Activated naive CD8-positive, alpha-beta T cell treated with anti-CD3 and anti-CD28 coated beads, Interleukin-2, amount 10 ng/mL, durations not matched to agents 7 days and 5 days (primary cell): ENCODE measurements at places on chromosomes 3 and 15.

GRCh38 chr15:82533801-82534200, 6.5 kb downstream of the RPS17 start:
- DNase-seq = no peak

DNA sequence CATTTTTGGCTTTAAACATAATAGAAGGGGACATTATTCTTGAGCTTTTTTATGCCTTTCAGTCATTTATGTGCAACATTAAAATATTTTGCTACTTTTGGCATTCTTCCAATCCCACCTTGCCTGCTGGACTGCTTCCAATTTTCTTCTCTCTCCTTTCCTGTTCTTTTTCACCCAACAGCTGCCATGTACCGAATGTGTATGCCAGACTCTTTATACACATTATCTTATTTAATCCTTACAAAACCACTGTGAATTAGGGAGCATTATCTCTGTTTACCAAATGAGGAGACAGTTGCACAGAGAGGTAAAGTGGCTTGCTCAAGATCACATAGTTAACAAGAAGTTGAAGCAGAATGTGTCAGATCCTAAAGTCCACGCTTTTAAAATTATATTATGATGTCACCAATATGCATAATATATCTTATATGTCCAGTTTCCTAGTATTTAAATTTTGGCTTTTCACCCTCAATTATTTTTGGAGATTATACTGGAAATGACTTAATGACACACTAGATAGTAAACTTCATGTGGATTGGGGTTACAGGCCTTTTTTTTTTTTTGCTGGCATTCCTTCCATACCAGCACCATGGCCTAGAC, 231.5 kb downstream of the THRB start:
- DNase-seq = no peak

GRCh38 chr3:79973917-79974595, 206.3 kb upstream of the ROBO1 start:
- DNase-seq = no peak

GRCh38 chr3:127777921-127778656, 44.2 kb downstream of the MGLL start:
- no peak for DNase-seq

DNA sequence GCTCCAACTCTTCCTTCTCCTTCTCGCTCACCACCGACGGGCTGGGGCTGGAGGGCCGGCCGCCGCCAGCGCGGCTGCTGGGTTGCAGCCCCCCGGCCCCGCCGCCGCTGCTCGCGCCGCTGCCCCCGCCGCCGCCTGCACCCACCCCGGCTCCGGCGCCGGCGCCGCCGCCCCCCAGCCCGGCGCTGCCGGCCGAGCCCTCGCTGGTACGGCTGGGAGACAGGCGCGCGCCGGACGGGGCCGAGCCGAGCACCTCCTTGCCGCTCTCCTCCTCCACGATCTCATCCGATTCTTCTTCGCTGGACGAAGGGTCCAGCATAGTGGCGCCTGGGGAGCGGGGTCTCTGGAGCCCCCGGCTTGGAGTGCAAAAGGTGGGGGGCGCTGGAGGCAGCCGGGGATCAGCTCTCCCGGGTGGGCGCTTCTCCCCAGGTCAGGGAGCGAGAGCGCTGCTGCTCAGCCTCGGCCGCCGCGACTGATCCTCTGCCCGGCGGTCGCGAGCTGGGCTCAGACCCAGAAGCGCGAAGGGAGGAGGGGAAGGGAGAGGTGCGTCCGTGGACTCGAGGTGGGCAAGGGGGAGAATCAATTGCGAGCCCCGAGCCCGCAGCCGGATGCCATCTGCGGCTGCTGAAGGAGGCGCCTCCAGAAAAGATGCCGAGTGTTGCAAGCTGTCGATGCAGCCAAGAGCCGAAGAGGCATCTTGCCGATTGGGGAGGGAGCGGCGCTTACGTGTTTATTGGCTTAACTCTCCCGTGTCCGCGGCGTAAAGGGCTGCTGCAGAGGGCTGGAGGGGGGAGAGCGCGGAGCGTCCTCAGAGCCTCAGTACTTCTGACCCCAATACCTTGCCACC, at the start of gene CADPS:
Gene CADPS, minus strand, starts transcription at position 706 of the 847 bp plus-strand sequence. Its CDS starts 387 bp downstream, at position 319.
- DNase-seq = peak; percentile 24

DNA sequence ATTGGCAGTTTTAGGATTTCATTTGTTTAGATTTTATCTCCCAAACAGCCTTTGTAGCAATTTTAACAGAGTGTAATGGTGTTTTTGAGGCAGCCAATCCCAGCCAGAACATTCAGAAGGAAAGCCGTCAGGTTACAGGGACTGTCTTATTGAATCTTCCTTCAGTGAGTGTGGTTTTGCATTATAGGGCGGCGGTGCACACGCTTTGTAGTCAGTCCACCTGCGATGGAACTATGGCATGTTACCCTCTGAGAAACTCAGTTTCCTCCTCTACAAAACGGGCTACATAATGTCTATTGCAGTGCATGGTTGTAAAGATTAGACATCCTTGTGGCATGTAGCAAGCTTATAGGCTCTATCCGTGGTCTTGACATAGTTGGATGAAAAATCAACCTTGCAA, 1.0 kb downstream of the LRRC28 start:
- no peak for DNase-seq

- no peak for DNase-seq
Measured at GRCh38 chr3:117407317-117407716, 697.7 kb downstream of the TUSC7 start.

- no peak for DNase-seq
Measured at GRCh38 chr15:77642793-77643430, 10.2 kb upstream of the LINGO1 start.

- no peak for DNase-seq
Measured at GRCh38 chr3:50604628-50605588, 6.7 kb downstream of the CISH start.

DNA sequence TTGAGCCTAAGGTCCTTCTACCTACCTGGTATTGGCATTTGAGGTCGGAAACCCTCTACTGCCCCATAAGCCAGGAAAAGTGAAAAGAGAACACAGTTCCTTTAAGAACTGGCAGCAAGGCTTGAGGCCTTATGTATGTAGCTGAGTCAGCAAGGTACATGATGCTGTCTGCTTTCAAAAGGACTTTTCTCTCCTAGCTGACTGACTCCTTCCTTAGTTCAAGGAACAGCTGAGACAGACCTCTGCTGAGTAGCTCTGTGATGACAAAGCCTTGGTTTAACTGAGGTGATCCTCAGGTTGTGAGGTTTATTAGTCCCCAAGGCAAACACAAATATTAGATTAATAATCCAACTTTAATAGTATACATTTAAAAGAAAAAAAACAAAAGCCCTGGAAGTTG, 45.8 kb downstream of the ADPGK start:
- DNase-seq = no peak

DNA sequence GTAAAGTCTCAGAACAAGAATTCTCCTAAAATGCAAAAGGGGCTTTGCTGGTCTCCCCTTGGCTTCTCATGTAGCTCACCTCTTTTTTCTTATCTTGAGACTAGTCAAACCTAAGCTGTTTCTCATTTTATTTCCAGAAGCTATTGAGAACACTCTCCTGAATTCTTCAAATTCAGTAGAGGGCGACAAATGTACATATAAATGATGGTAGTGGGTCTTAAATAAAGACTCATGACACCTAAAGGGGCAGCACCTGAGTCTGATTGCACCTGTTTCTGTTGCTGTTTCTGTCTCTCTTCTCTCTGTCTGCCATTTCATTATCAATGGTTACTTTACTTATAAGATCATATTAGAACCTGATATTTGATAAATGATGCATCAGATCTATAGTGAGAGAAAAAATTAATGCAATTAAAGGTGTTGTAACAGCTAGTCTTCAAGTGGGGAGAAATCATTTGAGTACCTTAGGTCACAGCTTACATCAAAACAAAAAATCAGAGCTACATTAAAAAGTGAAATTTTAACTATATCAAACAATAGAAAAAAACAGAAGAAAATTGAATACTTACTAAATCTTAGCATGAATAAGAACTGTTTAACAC, 7.0 kb downstream of the ADIPOQ start:
- DNase-seq = no peak

DNA sequence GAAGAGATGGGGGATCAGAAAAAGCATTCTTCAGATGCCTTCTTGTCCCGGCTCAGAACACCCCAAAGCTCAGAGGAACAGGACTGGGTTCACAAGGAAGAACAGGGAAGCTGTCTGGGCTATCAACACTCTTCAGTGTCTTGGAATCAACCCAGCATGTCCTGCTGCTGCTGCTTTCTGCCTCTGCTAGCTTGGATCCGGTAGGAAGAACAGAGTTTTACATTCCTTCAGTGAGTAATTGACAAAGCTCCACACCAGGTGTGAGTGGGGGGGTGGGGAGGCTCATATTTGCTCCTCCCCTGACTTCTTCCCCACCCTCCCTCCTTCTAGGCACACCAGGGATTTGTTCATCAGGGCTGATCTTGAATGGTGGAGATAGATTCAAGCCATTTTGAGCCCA, 13.1 kb upstream of the ETV5 start:
- DNase-seq = no peak

- no peak for DNase-seq
Measured at GRCh38 chr15:24627443-24627842, 48.1 kb upstream of the NPAP1 start.

GRCh38 chr3:14441920-14442300, 39.5 kb downstream of the SLC6A6 start:
- DNase-seq = no peak

- DNase-seq = no peak
Measured at GRCh38 chr3:123068601-123069381, 2.0 kb downstream of the PDIA5 start.

GRCh38 chr3:70180664-70181063, 131.8 kb downstream of the MDFIC2 start:
- no peak for DNase-seq

DNA sequence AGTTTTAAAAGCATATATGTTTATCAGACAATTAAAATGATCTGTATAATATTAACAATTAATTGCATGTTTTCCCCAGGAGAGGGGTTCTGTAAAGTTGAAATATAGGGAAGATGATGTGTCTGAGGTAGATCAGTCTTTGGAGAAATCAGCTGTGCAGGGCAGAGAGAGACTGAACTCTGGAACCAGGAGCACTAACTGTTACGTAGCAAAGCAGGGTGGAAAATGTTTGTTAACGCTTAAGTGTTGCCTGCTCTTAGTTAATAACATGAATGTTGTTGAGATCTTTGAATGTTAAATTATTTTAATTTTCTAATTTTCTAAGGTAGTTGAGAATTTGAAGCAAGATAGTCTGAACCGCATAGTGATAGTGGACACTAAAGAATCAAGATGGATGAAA, 57.5 kb downstream of the NEO1 start:
- no peak for DNase-seq

DNA sequence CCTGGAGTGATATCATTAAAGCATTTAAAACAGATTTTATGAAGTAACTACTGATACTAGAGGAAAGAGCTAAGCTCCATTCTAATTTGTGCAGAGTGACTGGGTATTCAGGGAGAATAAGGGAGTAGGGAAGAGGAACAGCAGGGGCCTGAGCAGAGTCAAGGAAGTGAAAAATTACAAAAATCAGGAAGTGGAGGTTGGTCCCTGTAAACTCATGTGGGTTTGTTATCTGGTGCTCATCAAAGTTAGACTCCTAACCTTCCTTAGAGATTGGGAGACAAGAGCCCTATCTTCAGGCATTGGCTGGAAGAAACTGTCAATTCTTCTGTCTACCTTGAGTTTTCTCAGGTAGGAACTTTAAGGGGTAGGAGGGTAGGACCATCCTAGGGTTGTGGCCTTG, 82.5 kb downstream of the NEK11 start:
- no peak for DNase-seq

DNA sequence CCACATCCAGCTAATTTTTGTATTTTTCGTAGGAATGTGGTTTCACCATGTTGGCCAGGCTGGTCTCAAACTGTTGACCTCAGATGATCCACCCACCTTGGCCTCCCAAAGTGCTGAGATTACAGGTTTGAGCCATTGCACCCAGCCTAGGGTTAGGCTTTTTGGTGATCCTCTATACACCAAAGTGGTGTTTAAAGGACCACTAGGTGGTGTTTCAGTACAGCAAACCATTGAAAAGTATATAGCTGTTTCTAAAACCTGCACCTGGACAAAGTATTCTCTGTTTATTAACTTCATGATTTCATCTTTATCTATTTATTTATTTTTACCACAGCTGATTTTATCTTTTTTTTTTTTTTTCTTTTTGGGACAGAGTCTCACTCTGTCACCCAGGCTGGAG, 68.4 kb downstream of the MINDY2 start:
- DNase-seq = no peak

DNA sequence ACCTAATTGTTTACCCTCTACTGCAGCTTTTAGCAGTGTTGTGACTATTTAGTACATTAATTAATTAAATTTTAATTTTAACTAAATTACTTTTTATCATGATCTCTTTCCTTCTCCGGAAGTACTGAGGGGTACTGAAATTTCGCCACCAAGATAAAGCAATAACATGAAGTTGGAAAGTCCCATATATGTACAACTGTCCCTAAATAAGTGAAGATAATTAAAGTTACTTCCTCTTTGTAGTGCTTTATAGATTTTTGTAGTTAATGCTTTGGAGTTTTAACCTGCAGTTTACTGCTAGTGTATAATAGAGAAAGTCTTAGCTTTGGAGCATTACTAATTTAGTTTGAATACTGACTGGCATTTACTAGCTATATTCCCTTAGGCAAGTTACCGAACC, 325.3 kb downstream of the NAALADL2 start:
- no peak for DNase-seq

GRCh38 chr3:69856965-69857705, 117.9 kb downstream of the MITF start:
- no peak for DNase-seq

DNA sequence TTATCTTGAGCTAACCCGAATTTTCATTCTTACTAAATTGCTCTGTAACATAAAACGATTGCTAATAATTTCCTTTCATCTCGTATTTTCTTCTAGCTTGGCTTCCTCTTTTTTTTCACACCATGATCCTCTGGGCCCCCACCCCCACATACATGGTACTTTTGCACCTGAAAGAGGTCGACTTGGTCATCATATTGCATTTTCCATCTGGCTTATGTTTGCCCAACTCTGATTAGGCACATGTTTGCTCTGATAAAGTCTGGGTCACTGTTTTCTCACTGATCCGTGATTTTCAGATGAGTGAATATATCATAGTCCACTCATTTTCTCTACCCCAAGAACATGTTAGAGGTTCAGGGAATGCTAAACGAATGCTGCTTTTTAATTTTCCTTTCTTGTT, 49.5 kb downstream of the ARRDC4 start:
- DNase-seq = no peak
